Glutamatergic neuron (in vitro differentiated cells): ENCODE measurements at places on chromosomes 7 and 10.
A peak's percentile ranks its signal among the peaks of the same experiment; 100 is the strongest.

GRCh38 chr7:139871820-139872219 lies 42.8 kb downstream of the TBXAS1 start:
- DNase-seq: no peak

GRCh38 chr10:60916025-60916424 lies 28.0 kb downstream of the RHOBTB1 start:
- DNase-seq: no peak

DNA sequence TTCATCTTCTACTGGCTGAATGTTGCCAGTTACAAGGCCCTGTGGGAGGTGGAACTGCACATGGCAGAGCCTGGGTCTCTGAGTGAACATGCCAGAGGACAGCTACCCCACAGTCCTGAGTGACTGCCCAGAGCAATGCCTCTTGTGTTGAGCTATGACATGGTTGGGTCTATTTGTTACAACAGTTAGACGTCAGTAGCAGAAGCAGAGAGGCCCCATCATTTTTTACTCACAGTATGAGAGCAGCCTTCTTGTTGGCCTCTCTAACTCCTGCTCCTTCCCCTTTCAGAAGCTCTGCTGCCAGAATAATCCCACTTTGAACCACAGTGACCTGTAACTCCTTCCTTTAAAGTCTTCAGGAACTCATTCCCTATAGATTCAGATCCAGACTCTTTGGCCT lies 30.8 kb upstream of the NRP1 start:
- no peak for DNase-seq

- DNase-seq: no peak
These were observed 1.3 kb downstream of the ZNF775 start for GRCh38 chr7:150380463-150380862.

DNA sequence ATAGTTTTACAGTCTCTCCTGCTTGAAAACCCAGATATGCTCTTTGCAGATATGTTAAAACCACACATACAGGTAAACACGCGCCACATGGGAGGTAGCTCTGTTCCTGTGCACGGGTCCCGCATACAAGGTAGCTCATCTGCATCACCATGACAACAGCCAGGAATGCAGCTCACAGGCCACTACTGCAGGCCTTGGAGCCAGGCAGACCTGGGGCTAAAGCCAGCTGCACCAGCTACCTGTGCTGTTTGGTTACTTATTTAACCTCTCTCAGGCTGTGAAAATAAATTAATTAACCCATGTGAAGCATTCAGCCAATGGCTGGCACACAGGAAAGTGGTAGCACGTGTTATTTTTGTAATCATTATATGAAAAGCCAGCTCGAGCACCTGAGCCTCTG lies 428.3 kb downstream of the TNS3 start:
- no peak for DNase-seq

DNA sequence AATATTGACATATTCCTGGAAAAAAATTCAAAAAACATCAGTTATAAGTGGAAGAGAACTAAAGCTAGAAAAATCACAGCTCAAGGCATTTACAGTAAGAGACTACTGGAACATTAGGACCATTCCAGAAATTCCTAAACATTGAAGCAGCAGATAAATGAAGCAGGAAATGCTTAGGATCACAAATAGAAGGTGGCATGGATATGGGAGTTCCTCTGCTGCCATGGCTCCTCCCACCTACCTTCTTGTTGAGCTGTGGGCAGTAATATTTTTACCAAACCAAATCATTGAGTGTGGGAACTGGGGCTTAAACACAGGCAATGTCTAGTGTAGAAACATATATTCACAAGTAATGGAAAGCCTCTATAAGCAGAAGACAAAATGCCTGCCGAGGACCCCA lies 292.8 kb downstream of the ANKRD7 start:
- DNase-seq: no peak

GRCh38 chr7:3558400-3558799 lies 257.3 kb downstream of the SDK1 start:
- DNase-seq: peak; percentile 57

DNA sequence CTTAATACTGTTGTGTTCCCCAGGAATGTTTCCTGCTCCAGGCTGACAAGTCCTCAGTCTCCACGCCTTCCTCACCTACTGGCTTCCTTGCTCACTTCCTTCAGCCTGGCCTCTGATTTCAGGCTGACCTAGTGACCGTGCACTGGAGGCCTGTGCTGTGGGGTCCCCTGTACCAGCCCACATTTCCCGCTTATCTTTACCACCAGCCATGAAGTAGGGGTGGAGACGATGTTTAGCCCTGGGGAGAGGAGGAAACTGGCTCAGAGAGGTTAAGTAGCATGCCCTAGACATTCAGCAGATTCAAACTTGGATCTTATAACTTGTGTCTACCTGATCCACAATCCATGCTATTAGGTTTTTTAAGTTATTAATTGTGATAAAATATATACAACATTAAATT lies 4.8 kb upstream of the ZNF488 start:
- no peak for DNase-seq

- no peak for DNase-seq
These were observed 63.3 kb downstream of the MRC1 start for GRCh38 chr10:17872191-17873091.

- no peak for DNase-seq
These were observed 503.2 kb upstream of the MKI67 start for GRCh38 chr10:128629111-128630096.

GRCh38 chr7:121276313-121276712 lies 52.5 kb upstream of the WNT16 start:
- no peak for DNase-seq

DNA sequence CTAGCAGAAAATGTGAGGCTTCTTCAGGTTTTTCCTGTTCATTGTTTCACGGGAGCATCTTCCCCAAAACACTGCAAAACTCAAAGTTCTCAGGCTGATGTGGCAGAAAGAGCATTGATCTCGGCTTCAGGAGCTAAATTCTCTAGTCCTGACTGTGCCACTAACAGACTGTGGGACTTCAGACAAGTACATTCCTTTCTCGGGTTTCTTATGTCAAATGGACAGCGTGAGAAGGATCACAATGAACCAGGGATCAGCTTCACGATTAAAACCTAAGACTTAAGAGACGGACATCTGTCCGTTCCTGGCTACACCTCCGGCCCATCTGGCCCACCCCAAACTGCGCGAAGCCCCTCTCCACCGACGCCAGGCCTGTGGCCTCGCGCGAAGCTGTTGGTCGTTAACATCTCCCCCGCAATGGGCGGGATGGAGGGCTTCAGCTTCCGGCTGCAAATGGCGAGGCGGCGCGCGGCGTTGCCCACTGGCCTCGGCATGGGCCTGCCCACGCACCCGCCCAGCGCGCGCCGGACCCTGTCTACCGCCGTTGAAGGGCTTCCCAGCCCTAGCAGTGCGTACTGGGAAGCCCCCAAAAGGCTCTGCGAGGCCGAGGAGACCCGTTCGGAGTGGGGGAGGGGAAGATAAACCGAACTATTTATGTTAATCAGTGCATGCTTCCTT lies 549 bp upstream of the DDX50 start:
- peak; percentile 83 for DNase-seq

GRCh38 chr10:48667960-48668590 lies 16.6 kb upstream of the WDFY4 start:
- no peak for DNase-seq

DNA sequence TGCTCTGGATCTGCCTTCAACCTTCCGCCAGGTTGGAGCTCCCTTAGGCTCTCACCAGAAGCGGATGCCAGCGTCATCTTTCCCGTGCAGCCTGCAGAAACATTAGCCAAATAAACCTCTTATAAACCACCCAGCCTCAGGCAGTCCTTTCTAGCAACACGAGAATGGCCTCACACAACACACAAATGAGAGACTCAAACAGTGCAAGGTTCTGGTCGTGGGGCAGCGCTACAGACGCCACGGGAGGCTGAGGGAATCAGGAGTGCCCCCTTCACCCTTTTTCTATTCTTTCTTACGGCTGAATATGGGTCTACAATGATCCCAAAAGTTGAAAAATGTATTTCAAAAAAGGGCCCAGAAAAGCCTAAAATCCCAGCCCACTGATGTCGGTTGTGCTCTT lies 96.4 kb downstream of the FOXL3 start:
- no peak for DNase-seq

GRCh38 chr10:51063659-51064535 lies 10.4 kb upstream of the PRKG1 start:
- DNase-seq: no peak

- DNase-seq: no peak
These were observed 234.3 kb upstream of the TEX47 start for GRCh38 chr7:89029864-89030263.

GRCh38 chr7:22039670-22040069 lies 94.0 kb upstream of the CDCA7L start:
- DNase-seq: no peak

DNA sequence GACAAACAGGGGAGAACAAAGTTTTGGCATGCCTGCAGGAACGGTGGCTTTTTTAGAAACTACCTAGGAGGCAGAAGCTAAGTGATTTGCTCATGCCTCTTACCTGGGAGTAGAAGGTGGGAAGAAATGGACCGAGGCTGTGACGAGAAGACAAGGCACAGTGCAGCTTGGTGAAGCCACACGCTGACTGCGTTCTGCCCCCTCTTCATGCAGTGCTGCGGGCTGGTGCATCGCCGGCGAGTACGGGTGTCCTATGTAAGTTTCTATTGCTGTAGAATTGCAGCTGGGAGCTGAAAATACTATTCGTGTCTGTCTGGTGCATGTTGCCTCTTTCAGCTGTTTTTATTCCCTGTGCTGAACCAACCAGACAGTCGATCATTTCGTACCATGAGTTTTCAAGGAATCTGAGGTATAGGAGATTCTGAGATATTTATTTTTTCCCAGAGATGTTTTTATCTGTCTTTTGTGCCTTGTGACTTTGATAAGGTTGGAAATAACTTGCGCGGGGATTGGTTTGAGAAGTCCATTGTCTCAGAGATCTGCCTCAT lies 120.9 kb downstream of the CACNB2 start:
- DNase-seq: no peak

GRCh38 chr10:18735711-18736110 lies 76.5 kb downstream of the ARL5B start:
- DNase-seq: no peak

DNA sequence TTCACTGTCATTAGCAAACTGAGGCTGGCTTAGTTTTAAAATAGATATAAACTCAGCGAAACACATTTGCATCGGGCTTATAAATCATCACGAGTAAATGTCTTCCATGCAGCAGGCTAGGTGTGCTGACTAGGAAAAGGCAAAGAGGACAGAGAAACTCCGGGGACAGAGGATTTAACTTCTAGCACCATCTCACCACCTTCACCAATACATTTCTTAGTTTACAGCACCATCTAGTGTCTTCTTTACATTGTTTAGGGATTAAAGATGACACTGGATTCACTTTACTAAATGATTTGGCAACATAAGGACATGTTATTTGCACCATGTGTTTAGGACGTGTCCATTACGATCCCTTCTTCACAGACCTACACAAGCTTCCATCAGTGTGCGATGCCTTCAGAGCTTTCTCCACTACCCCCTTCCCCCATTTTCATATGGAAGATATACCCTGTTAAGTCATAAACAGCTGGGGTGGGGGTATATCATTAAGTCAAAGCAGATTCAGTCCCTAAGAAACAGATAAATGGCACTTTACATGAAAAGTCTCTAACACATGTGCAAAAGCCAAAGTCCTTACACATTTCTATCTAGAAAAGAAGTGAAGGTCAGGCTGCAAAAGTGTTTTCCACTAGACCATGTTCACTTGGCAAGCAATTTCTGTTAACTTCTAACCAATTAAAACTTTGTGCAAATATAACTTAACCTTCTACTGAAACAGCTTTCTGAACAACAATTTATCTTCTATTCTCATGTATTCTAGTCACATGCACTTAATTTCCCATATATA lies 103.3 kb downstream of the GRB10 start:
- no peak for DNase-seq

GRCh38 chr7:114659409-114660125 lies 245.0 kb downstream of the FOXP2 start:
- DNase-seq: no peak

- DNase-seq: no peak
These were observed 9.2 kb downstream of the IKZF5 start for GRCh38 chr10:122999347-122999746.
